ENCODE measurements at places on chromosomes 7 and 10. TPM values are rescaled to one million over a fixed set of nuclear protein-coding genes. Genes with fewer than 3 reads are reported as not detected.

GRCh38 chr7:71171476-71171875 is 39.5 kb downstream of the GALNT17 start:
- DNase-seq, result no peak

DNA sequence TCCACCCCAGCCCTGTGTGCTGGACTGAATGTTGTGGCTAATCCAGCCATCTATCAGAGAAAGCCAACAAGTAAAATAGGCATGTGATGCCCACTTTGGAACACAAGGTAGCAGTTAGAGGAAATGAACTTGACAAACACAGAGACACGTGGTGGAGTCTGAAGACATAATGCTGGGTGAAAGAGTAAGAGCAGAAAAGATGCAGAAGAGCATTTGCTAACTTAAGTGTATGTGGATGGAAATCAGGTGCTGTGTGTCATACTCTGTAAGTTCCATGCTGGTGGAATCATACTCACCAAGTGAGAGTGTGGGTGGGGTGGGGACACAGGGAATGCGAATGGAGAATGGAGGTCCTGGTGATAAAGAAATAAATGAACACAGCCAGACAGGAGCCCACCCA is 22.8 kb downstream of the WDFY4 start:
- DNase-seq, result no peak

GRCh38 chr10:125521721-125522680 is 161.0 kb downstream of the TEX36 start:
- no peak for DNase-seq

DNA sequence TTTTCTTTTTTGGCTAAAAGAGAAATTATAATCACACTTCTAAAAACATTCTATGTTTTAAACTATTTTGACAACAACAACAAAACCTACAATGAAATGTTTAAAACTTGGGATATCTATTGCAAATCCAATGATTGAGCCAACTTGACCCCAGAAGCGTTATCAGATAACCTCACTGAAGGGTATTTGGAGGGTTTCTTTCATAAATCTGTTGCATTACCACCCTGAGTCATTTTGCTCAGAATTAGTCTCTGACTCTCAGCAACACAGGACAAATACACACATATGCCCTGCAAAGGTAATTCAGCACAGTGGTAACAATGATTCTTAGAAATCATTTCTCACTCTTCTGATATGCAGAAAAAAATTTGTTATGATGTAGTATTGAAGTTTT is 2.3 kb upstream of the COL1A2 start:
- DNase-seq, result no peak

- DNase-seq, result no peak
These were observed 17.4 kb downstream of the KIF5B start for GRCh38 chr10:32038777-32039176.

GRCh38 chr10:17256627-17257026 is 28.6 kb downstream of the VIM start:
- no peak for DNase-seq

GRCh38 chr7:46571996-46572395 is 650.9 kb upstream of the IGFBP3 start:
- no peak for DNase-seq

- no peak for DNase-seq
These were observed 131.7 kb downstream of the ZMYND11 start for GRCh38 chr10:266974-267425.

DNA sequence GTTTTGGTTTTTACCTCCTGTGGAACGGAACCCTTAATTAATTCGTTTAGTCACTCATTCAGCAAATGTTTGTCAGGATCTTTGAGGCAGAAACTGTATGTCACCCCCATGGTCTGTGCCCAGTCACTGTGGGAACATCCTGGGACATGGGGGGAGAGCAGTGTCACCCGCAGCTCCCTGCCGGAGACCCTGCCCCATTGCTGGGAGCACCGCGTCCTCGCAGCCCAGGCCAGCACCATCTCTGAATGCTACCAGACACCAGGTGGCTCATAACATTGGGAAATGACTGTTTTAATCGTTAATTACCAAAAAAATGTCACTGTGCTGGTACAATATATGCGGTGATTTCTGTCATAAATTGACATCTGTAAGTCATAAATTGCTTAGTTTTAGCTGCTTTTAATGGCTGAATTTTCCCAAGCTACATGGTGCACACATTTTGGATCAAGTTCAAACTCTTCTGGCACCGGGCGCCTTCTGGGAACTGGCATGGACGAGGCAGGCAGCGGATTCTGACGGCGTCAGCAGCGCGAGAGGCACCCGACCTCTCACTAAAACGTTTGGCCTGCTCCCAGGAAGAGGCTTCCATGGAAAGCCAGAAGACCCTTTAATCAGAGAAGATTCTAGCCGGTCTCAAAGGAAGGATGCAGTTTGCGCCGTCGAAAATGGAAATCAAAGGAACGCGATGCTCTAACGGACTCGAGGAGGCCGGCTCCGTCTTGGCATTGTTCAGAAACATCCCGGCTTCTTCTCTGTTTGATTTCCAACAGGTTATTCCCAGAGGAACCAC is 184.2 kb downstream of the ADARB2 start:
- DNase-seq, result peak; percentile 7

GRCh38 chr7:89283302-89283701 is 487.8 kb upstream of the TEX47 start:
- DNase-seq, result no peak

GRCh38 chr7:130277763-130278643 is 11.3 kb downstream of the CPA2 start:
- peak; percentile 45 for DNase-seq

DNA sequence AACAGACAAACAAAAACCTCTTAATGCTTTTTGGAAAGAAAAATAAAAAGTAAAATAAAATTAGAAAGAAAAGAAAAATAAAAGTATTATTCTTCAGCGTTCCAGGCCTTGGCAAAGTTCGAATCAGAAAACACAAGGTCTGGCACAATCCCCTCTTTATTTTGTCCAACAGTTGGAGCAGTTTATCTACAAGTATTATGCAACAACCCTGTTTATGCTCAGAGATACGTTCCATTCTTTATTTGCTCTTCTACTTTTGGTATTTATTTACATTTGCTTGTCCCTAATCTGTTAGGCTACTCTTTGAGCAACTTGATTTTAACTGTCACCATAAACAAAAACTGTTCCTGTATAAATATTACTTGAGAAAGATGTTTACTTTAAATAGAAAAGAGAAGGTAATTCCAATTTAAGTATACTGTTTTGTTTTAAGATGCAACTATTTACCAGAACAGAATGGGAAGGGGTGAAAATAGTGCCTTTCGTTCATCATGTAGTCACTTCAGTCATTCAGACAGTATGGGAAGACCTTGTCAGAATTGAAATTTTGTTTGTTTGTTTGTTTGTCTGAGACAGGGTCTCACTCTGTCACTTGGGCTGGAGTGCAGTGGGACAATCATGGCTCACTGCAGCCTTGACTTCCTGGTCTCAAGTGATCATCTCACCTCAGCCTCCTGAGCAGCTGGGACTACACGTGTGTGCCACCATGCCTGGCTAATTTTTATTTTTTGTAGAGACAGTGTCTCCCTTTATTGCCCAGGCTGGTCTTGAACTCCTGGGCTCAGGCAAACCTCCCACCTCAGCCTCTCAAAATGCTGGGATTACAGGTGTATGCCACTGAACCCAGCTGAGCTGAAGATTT is 5.7 kb downstream of the PDK4 start:
- DNase-seq, result peak; percentile 45

- peak; percentile 94 for DNase-seq
These were observed 690 bp downstream of the SEPTIN7 start for GRCh38 chr7:35801392-35802101.

GRCh38 chr10:106830006-106830405 is 334.5 kb downstream of the SORCS1 start:
- DNase-seq, result no peak

GRCh38 chr10:124741922-124742412 is 2.2 kb downstream of the FAM53B start:
- DNase-seq, result no peak

GRCh38 chr7:94669773-94670495 is 14.0 kb upstream of the SGCE start:
- DNase-seq, result no peak

DNA sequence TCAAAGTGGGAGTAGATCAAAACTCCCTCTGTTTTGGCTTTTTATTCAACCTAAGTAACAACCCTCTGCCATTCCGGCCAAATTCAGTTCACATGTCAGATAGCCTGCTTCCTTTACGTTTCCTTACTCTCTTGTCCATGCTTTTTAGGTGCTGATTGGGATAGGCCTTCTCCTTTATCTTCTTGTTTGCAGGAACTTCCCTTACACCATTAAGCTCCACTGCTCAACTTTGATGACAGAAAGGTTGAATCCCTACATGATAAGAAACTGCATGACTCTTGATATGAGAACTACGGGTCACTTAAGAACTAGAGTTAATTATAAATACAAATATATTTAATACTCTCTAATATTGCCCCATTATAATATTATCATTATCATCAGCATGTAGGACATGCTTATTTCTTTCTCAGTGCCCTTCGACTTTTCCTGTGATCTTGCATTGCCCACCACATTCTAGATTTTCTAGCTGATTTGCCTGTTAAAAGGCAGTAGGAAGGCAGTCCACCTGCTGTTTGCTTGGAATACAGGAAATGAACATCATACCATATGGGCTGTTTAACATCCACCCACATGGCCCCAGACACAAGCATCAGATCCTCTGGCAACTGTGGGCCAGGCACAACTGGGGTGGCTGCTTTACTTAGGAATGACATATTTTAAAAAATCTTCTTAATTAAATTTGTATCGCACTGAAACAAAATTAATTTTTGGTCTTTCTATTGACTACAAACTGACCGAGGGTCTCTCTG is 59.7 kb upstream of the CCDC6 start:
- DNase-seq, result no peak

- peak; percentile 79 for DNase-seq
These were observed 78.6 kb upstream of the C10orf90 start for GRCh38 chr10:126749015-126749655.

- no peak for DNase-seq
These were observed 15.4 kb downstream of the PTEN start for GRCh38 chr10:87878664-87879459.

DNA sequence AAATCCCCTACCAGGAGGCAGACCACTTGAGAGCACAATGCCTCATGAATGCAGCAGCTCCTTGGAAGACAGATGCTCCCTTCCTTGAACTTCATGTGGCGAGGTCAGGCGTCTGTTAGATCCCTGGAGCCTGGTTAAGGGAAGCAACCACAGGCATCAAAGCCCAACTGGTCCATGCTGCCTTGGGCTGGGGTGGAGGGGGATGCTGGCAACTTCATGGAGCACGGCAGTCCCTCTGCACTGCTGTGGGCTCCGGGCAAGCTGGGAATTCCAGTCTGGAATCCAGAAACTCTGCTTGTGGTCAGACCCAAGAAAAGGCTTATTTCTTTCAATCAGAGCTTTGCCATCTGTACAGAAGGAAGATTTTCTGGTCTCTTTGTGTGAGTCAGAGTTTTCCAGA is 130.4 kb downstream of the PFKFB3 start:
- no peak for DNase-seq

GRCh38 chr10:44471410-44471809 is 86.5 kb upstream of the CXCL12 start:
- no peak for DNase-seq

The ZNF12 gene
- polyA plus RNA-seq, result 36.3 TPM

The TSPAN33 gene
- 5.6 TPM for polyA plus RNA-seq

The DEPP1 gene
- polyA plus RNA-seq, result 49.8 TPM

The RASSF4 gene
- polyA plus RNA-seq, result 20.2 TPM

The FANK1 gene
- 7.1 TPM for polyA plus RNA-seq
